ENCODE measurements at places on chromosomes 4 and X.

- DNase-seq = no peak
These were observed 45.0 kb downstream of the NHSL2 start for GRCh38 chrX:71955530-71956120.

DNA sequence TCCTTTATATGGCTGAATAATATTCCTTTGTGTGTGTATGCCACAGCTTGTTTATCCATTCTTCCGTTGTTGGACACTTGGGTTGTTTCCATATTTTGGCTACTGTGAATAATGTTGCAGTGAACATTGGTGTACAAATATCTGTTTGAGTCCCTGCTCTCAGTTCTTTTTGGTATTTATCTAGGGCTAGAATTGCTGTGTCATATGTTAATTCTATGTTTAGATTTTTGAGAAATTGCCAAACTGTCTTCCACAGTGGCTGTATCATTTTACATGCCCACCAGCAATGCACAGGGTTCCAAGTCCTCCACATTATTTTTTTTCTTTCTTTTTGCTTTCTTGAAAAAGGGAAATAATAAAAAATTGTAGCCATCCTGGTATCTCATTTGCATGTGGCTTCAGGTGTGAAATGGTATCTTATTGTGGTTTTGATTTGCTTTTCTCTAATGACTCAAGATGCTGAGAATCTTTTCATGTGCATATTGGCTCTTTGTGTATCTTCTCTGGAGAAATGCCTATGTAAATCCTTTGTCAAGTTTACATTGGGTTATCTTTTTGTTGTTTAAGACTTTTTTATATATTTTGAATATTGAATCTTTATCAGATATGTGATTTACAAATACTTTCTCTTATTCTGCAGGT is 129.7 kb downstream of the RAPGEF2 start:
- no peak for DNase-seq

DNA sequence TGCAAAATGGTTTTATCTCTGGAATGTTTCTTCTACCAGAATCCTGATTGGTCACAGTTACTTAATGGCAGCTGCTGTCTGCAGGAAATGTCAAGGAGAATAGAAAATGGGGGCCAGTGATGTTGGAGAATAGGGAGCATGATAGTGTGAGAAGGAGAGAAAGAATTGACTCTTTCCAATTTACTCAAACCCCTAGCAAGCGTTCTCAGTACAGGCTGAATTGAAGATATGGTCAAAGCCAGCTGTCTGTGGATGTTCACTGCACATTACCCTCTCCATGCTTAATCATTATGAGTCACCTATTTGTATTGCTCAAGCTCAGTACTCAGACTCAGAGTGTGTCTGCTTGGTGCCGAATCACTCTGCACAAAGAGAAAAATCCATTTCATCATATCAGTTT is 57.8 kb upstream of the FAM47B start:
- DNase-seq = no peak

DNA sequence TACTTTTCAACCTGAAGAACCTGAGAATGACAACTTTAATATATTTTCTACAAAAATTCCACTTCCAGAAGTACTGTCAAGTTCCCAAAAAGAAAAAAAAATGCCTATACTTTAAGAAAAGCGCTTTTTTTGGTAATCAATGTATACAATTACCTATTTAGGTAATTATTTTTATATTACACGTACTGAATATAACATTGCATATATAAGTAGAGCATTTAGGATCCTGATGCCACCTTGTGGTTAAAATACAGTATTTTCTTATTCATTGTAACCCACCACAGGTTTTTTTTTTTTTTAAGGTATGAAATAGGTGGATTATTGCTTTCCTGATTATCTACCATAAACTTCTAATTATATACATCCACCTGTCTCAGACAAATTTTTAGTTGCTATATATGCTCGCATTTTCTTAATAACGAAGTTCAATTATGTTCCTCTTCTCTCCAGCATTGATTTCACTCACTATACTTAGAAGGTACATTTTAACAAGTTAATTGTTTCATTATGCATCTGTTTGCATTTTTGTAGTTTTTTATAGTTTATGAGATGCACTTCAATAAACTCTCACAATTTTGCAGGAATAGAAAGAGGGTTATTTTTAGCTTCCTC is 5.2 kb downstream of the MAP9 start:
- DNase-seq = peak; percentile 5

GRCh38 chrX:129523079-129523911 is at the start of gene SMARCA1:
Gene SMARCA1 (minus strand): TSS chrX:129523490. CDS start chrX:129523370, 120 bp downstream.
- DNase-seq = peak; percentile 33

DNA sequence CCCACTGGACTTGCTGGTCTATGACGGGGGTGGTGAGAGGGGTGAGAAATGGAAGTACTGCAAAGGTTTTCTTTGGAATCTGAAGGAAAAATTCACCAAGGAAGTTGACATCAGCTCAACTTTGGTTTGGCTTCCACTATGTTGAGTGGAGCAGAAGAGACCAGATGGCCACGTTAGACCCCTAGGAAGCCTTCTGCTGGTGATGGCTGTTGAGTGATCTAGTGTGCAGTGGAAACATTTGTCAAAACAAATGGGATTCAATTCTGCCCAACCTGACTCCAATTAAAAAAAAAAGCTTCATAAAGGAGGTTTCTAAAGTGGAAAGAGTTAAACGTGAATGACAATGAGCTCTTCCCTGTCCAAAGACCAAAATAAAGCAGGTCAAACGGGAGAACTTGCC is 25.7 kb downstream of the SEL1L3 start:
- DNase-seq = no peak

DNA sequence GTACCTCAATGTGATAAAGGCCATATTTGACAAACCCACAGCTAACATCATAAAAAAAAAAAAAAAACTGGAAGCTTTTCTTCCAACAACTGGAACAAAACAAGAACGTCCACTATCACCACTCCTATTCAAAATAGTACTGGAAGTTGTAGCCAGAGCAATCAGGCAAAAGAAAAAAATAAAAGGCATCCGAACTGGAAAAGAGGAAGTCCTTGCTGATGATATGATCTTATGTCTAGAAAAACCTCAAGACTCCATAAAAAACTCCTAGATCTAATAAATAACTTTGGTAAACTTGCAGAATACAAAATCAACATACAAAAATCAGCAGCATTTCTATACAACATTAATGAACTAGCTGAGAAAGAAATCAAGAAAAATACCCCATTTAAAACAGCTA is 134.3 kb downstream of the TEX11 start:
- DNase-seq = no peak

GRCh38 chrX:20829665-20830491 is 544.3 kb upstream of the CNKSR2 start:
- DNase-seq = no peak

GRCh38 chr4:159163521-159163920 is 60.6 kb downstream of the RAPGEF2 start:
- DNase-seq = no peak

GRCh38 chr4:159220353-159220752 is 117.5 kb downstream of the RAPGEF2 start:
- DNase-seq = no peak

- DNase-seq = no peak
These were observed 223.8 kb upstream of the ZCCHC13 start for GRCh38 chrX:74080165-74080564.

DNA sequence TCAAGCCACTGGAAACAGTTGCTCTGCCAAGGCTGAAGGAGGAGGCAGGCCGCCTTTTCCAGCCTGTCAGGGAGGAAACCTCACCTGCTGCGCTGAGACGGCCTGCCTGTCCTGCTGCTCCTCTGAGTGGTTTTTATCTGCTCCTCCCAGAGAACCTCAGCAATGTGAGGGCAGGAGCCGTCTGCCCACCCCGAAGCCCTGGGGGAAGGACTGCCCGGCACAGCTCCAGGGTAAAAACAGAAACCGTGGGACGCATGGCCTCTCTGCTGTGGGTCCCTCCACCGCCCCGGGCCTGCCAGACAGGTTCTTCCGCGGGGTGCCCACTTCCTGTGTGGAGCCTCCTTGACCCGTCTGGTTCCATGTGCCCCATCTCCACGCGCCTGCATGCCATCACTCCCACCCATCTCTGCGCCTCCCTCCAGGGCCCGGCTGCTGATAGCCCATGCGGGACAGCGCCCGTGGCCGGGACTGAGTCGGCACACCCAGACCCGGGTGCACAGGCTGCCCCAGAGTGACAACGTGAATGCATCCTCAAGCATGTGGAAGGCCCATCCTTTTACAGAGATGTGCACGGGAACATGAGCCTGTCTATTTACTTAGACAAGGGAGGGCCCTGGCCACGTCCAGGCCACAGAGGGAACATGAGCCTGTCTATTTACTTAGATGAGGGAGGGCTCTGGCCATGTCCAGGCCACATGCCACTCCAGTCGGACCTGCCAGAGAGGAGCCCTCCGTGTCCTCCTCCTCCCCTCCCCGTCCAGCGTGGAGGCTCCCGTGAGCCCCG is 4.0 kb upstream of the SLC49A3 start:
- no peak for DNase-seq

GRCh38 chr4:76831711-76832373 is 66.1 kb downstream of the SOWAHB start:
- DNase-seq = no peak

DNA sequence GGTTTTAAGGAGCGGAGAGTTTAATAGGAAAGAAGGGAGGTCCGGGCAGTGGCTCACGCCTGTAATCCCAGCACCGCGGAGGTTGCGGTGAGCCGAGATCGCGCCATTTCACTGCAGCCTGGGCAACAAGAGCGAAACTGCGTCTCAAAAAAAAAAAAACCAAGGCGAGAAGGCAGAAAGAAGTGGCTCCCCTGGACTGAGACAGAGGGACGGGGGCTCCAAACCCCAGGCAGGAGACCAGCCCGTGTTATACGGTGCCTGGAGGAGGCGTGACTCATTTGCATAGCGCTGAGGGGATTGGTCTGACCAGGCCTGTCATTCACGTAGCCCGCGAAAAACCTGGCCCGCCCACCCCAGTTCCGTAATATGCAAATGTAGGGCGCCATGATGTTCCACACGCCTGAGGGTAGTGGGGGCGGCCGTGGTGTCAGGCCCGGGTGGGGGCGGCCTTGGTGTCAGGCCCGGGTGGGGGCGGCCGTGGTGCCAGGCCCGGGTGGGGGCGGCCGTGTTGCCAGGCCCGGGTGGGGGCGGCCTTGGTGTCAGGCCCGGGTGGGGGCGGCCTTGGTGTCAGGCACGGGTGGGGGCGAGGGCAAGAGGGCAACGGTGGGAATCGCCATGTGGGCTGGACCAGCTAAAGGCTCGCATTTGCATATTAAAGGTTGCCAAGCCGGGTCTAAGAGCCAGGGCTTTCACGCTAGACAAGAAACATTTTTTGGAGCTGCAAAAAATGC is 2.1 kb downstream of the PLCXD1 start:
- DNase-seq = no peak

GRCh38 chr4:86416081-86416480 is 56.2 kb upstream of the MAPK10 start:
- DNase-seq = no peak

DNA sequence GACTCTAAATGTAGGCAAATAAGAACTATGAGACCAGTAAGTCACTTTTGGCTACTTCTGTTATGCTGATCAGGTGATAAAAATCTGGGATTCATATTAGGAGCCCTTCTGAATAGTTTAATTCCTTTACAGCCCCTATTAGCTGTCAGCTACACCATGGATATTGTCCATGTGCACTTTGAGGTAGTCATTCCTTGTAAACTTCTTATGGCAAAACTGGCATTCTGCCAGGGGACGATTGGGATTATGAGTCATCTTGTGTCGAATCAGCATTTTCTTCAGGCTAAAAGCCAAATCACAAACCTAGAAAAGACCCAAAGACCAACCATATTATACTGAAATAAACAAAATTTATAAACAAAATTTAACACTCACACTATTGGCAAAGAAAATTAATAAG is 227.6 kb downstream of the PRDM5 start:
- no peak for DNase-seq

- no peak for DNase-seq
These were observed 1495.5 kb downstream of the PCDH18 start for GRCh38 chr4:136036744-136037143.

- no peak for DNase-seq
These were observed 213.5 kb downstream of the CBR4 start for GRCh38 chr4:168796362-168797106.

- DNase-seq = no peak
These were observed 3.5 kb upstream of the ZFP92 start for GRCh38 chrX:153407736-153408135.

GRCh38 chrX:138765051-138765450 is 53.5 kb upstream of the FGF13 start:
- DNase-seq = no peak

DNA sequence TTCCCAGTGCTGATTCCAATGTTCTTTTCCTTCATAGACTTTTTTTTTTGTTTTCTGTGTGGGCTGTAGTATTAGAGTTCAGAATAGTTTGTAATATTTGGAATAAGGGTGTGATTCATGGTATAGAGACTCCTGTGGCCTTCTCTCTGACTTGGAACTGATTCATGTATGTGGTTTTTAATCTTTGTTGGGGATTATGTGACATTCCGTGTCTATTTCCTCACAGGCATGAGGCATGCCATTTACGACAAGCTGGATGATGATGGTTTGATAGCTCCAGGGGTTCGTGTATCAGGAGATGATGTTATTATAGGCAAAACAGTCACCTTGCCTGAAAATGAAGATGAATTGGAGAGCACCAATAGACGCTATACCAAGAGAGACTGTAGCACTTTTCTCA is 44.4 kb downstream of the POLR2B start:
- DNase-seq = no peak

DNA sequence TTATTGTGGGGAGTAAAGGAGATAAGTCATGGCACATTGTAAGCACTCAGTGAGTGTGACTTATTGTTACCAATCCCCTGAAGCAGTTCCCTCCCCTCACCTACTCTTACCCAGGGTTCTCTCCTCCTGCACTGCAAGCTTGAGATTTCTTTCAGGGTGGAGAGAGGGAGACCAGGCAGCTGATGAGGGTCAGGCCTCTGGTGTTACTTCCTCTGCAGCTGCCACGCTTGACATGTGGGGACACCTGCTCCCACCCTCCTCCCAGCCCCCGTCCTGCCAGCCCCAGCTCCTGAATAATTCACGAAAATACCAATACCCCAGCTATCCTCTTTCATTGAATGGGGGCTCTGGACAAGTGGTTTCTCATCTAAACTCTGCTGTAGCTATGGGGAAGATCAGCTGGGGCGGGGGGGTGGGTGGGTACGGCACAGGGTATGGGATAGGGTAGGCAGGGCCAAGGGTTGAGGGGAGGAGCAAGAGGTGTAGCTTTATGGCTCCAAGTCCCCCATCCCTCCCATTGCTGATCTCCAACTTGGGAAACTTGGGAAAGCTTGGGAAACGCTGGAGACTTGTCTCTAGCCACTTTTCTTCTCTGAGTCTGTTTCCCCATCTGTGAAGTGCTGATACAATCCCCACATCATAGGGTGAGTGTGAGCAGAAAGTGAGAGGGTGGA is 148.5 kb upstream of the PJA1 start:
- DNase-seq = no peak

DNA sequence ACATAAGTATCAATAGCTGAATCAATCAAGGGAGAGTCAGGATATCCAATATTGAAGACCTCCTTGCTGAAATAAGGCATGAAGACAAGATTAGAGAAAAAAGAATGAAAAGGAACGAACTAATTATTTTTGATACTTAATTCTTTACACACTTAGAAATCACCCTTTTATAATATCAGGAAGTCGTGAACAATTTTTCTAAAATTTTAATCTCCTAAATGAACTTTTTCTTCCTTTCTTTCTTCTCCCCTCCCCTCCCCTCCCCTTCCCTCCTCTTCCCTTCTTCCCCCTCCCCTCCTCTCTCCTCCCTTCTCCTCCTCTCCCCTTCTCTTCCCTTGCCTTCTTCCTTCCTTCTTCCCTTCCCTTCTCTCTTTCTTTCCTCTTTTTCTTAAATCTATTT is 872.1 kb upstream of the PCDH10 start:
- DNase-seq = no peak
